GM13977 (cell line): ENCODE measurements at places on chromosomes 12 and 14.

DNA sequence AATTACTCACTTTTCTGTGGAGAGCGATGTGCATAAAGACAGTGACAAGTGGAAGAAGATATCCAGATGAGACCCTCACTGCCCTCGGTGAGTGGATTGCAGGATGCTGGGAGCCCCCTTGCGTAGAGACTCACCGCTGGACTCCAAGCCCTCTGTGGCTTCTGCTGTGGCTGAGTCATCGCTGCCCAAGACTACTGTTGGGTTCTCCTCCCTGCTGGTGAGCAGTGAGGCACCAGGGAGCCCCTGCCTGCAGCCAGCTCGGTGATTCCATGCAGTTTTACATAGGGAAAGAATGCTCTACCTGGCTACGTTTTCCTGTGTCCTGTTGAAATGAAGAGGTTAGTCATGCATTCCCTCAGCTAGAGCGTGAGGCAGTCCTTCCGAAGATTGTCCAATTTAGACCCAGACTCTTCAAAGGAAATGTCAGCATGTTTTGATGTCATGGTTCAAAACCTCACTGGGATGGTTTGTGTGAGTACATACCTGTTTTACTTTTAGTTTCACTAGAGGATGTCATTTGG lies 28.2 kb downstream of the TRAF3 start:
- DNase-seq = peak; percentile 48

DNA sequence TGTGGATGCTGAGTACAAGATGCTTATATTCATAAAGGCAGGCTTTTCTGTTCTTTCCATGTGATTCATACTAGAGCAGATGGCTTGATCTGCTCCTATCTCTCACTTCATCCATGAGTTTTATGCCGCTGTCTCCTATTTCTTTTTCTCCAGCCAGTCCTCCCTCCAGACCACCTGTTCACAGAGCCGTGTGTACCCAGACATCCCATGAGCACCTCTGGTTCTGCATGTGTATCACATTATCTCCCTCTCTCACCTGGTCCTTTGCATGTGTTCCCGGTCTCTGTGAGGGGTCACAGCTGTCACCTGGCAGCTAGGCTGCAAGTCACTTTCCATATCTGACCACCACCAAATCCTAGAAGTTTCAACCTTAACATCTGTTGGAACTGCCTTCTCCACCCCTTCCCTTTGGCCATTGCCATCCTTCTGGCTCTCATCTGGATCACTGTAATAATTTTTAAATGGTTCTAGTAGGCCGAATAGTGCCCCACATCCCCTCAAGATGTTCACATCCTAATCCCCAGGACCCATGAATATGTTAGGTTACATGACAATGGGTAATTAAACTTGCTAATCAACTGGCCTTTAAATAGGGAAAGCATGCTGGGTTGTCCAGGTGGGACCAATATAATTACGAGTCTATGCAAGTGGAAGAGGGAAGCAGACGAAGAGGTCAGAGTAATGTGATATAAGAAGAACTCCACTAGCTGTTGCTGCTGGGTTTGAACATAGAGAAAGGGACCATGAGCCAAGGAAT lies 168.1 kb downstream of the SNAPC1 start:
- no peak for DNase-seq

- no peak for DNase-seq
These were observed 18.9 kb downstream of the LLPH start for GRCh38 chr12:66111605-66112004.

GRCh38 chr12:119383206-119383605 lies 48.7 kb downstream of the CCDC60 start:
- DNase-seq = no peak
